T-helper 9 cell (primary cell): ENCODE measurements at places on chromosomes 7 and 10.

DNA sequence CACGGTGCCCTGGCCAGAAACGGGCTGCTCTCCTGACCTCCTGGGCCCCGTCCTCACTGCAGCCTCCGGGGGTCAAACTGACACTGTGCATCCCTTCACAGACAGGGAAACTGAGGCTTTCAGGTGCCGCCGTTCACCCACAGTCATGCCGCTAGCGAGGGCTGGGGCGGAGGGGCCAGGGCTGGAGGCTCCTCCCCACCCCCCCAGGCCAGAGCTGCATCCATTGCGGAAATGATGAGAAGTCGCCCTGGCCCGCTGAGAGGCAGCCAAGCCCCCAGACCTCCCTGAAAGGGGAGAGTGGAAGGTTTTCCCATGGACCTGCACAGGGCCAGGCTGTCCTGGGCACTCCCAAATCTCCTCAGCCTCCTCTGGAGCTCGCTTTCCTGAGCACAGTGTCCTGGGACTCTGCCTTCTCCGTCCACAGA, 16.5 kb upstream of the INPP5A start:
- DNase-seq, result no peak

DNA sequence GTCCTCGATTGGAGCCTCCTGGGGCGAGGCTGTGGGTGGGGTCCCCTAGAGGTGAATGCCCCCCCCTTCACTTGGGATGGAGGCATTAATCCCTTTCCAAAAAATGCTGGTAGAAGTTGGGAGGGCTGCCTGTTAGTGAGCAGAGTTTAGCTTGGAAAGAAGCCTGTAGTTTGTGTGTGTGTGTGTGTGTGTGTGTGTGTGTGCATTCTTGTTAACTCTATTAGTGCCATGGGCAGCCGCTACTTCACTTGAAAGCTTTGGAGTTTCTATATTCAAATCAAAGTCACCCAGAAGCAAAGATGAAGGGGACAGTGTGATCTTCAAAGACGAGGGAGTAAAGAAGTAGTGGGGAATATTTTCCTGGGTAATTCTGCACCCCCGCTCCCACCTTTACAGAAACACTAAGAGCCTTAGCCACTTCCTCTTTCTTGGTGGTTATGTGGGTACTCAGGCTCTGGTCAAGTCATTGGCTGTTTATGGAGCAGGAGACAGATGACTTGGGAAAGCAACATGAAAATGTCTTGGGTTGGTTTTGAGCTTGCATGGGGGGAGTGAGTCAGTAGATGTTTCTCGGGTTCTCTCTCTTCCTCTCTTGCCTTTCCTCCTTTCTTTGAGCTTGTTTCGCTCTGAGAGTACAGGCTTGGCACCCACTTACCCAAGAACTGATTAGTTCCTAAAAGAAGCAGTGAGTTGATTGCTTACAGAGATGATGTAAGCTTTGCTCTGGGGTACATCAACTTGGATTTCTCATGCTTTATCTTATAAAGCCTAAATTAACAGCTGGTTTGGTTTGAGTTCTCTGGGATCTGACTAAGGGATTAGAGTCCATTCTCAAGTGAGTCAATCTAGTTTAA, 35.9 kb downstream of the TCF7L2 start:
- no peak for DNase-seq

- DNase-seq, result no peak
These were observed 286.9 kb upstream of the NFE2L3 start for GRCh38 chr7:25864943-25865751.

DNA sequence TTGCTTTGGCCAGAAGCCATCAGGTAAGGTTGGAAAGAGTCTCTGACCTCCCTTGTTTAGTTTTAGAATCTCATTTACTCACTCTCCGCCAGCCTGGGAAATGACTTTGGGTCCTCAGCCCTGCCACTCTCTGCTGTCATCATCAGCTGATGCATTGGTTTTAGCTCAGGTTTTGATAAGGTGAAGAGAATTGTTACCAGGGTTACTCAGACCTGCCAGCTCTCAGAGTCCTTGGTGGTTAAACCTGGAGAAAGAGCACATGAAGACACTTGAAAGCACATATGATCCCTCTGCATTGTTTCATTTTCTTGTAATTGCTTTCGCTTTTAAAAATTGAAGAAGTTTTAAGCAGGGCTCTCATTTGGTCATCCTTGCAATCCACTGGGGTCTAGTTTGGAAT, 4.0 kb upstream of the CROT start:
- DNase-seq, result no peak

- peak; percentile 50 for DNase-seq
These were observed 6.0 kb upstream of the TMED4 start for GRCh38 chr7:44587843-44588711.

GRCh38 chr7:87342231-87342630, 3.2 kb upstream of the CROT start:
- DNase-seq, result no peak

DNA sequence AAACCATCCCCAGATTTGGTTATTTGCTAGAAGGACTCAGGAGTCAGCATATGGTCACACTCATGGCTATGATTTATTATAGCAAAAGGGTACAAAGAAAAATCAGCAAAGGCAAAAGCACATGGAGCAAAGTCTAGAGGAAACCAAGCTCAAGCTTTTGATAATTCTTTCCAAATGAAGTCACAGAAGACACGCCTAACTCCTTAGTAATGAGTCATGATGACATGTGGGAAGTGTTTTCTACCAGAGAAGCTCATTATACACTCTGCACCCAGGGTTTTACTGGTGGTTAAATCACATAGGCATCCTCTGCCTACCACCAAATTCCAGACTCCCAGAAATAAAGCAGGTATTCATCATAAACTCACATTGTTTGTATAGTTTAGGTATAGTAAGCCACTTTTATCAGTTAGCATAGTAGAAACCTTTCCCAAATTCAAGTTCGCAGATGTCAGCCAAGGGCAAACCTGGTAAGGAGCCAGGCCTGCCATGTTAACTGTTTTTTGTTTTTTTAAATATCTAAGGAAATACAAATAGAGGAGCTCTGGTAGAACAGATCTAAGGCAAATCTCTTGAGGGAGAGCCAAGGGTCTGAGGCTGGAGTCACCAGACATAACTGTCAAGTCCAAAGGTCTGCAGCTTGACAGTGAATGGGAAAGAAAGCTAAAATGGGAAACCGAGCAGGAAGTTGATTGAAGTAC, 15.4 kb upstream of the HIBADH start:
- DNase-seq, result no peak

- DNase-seq, result no peak
These were observed 49.7 kb downstream of the CCDC71L start for GRCh38 chr7:106610996-106611886.

GRCh38 chr7:19749658-19750057, 23.8 kb downstream of the TMEM196 start:
- no peak for DNase-seq

GRCh38 chr7:140209866-140210609, 33.3 kb upstream of the KDM7A start:
- DNase-seq, result no peak

DNA sequence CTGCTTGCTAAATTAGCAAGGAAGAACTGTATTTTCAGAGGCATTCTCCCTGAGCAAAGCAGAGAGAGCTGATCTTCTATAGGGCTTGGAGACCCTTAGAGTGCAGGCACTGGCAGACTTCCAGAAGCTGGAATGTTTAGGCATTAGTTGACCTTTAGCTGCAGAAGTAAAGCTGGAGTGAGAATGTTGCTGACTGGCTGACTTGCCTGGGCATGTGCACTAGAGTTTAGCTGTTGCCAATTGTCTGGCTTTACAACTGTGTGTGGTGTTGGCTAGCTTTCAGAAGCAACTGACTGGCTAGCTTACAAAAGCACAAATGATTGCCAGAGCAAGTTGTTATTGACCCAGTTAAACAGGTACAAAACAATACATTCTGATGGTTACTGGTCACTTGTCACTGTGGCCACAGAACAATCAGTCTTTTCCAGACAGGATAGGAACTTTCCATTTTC, 25.1 kb downstream of the FAM13C start:
- no peak for DNase-seq

- no peak for DNase-seq
These were observed 30.3 kb downstream of the GATA3 start for GRCh38 chr10:8084799-8085198.

GRCh38 chr10:75202321-75203045, 8.1 kb upstream of the VDAC2 start:
- no peak for DNase-seq

GRCh38 chr10:7263616-7264015, 147.2 kb downstream of the SFMBT2 start:
- no peak for DNase-seq

DNA sequence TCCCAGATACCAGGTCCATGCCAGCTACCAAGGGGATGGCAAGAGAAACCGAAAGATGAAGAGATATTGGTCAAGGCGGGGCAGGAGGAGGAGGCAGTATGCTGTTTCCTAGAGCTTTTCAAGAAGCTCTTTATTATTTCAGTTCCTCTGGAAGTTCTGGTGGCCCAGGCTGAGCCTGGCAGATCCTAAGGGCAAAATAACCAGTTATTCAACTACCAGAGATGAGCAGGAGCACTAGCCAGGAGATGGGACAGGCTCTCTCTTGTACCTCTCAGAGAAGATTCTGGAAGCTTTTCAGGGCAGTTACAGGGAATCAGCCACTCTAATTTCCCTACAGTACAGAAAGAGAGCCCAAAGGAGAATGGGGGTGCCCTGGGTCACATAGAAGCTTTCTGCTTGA, 5.3 kb downstream of the DNAJB12 start:
- DNase-seq, result no peak

DNA sequence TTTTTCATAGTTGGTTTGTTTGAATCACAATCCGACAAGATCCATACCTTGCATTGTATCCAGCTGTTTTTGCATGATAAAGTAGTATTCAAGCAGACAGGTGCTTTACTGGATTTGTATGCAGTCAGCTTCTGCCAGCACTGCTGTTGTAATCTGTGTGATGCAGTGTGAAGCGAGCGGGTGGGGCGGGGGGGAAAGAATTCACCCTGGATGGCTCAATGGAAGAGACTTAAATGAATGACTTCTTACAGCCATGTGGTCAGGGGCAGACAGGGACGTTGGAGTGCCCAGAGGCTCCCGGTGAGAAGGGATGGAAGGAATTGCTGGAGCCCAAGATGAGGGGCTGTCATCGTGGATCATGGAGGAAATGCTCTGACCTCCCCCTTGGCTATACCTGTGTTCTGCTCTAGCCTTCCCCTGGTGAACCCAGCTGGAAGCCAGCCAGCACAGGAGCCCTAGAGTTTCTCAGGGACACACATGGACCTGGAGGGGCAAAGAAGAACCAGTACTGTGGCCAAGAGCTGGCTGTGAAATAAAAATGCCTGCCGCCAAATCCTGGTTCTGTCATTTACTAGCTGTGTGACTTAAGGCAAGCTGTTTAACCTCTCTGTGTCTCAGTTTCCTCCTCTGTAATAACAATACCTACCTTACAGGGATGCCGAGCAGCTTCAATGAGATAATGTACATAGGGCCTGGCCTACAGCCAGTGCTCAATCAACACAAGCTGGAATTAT, 14.1 kb downstream of the NFE2L3 start:
- no peak for DNase-seq

- no peak for DNase-seq
These were observed 13.2 kb downstream of the ARHGAP19 start for GRCh38 chr10:97279121-97279815.

DNA sequence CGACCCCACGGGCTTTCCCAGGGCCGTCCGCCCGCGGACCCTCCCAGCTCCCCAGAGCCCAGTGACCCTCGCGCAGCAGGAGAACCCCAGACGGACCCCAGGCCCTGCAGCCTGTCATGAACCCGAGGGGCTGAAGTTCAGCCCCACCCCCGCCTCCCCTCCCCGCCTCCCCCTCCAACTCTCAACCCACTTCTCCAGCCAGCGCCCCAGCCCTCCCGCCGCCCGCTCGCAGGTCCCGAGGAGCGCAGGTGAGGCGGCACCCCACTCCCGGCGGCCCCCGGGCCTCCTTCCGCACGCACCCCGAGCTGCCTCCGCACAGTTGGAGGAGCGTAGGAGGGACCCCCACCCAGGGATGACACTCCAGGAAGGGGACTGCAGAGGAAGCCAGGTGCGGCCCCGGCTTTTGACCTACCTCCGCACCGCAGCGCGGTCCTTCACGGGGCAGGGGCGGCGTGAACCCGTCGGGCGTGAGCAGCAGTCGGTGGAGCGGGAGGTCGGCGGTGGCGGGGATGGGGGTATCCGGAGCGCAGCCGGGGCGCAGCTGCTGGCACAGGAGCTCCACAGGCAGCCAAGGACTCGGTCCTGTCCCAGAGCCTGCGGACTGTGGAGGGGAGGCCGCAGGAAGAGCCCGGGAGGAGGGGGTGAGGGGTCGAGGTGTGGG, at the start of gene TMEM176A:
TSS of gene TMEM176A (plus strand) at position 189 of the 661 bp plus-strand sequence. CDS start 782 bp downstream, outside the sequence.
- no peak for DNase-seq

GRCh38 chr10:87752566-87752965, 65.5 kb downstream of the ATAD1 start:
- DNase-seq, result no peak

DNA sequence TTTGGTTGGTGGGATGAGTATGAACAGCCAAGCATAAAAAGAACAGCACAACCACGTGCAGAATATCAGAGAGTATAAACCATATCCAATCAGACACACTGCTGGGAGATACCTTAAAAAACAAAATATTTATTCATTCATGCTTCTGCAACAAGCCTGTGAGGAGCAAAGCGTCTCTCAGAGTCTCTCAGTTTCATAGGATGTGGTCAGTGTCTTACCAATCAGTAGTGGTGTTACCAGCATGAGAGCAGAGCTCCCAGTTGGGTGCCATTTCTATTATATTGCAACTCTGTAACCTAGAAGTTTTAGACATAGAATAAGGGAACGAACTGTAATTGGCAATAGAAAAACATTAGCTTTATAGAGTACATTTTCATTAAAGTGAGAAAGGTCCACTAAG, 445.9 kb upstream of the LRRN3 start:
- DNase-seq, result no peak

DNA sequence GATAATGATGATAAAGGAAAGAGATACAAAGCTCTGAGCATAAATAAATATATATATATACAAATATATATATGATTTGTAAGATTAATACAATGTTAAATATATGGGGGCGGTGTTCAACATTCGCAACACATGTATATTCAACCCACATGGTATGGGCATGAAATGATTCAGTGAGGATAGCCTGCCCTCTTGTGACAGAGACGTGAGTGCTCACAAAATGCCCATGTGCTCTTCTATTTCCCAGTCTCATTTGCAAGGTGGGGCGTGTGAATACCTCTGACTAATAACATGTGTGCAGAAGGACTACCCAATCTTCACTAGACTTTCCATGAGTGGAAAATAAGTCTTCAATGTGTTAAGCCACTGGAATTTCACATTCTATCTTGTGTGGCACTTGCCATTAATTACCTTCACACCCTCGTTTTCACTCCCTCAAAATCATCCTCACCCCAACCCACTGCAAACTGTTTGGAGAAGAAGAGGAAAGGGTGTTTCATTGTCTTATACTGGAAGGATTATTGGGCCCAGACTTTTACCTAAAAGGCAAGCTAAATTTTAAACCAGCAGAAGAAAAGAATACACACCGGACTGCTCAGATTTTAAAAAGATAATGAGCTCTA, 26.9 kb downstream of the ASAH2 start:
- DNase-seq, result no peak
